ENCODE measurements at places on chromosomes 6 and 20. TPM values are rescaled to one million over a fixed set of nuclear protein-coding genes. Genes with fewer than 3 reads are reported as not detected.

The AP5S1 gene
- total RNA-seq, result 11.4 TPM

The GSTA1 gene
- 0.18 TPM for total RNA-seq

The DAAM2 gene
- total RNA-seq, result 13.1 TPM

The ABHD16B gene
- total RNA-seq, result not detected

The TFAP2D gene
- not detected for total RNA-seq

The PAX1 gene
- total RNA-seq, result not detected

The SCUBE3 gene
- 21.1 TPM for total RNA-seq

The C6orf62 gene
- total RNA-seq, result 65.3 TPM

The PLA2G7 gene
- total RNA-seq, result not detected

The CD83 gene
- total RNA-seq, result 3.1 TPM

The CLDN20 gene
- not detected for total RNA-seq

The TDRD6 gene
- total RNA-seq, result not detected

The CD164 gene
- 150 TPM for total RNA-seq

The TCP11 gene
- 0.56 TPM for total RNA-seq

The KIAA1755 gene
- total RNA-seq, result 2.5 TPM

The E2F3 gene
- total RNA-seq, result 3.3 TPM

The HLA-DQB2 gene
- not detected for total RNA-seq

The OGFRL1 gene
- total RNA-seq, result 14.4 TPM

The HSPA1L gene
- total RNA-seq, result 1.3 TPM

The ADGB gene
- not detected for total RNA-seq

The SLC35F1 gene
- not detected for total RNA-seq

The JPH2 gene
- total RNA-seq, result 0.83 TPM

The HLA-DRB1 gene
- total RNA-seq, result not detected

The STX11 gene
- 0.54 TPM for total RNA-seq

The MEI4 gene
- not detected for total RNA-seq

The RUNX2 gene
- total RNA-seq, result 3.1 TPM

The MYH7B gene
- not detected for total RNA-seq

The DPM1 gene
- 127 TPM for total RNA-seq

The TTK gene
- total RNA-seq, result 21.5 TPM

The SLC39A7 gene
- 135 TPM for total RNA-seq

The ZNF391 gene
- total RNA-seq, result 0.28 TPM

The ZNF165 gene
- 0.28 TPM for total RNA-seq

The IMPG1 gene
- total RNA-seq, result not detected
